ENCODE measurements at places on chromosomes 5 and 9.

- no peak for DNase-seq
Measured at GRCh38 chr5:150263801-150264621, 25.6 kb downstream of the CAMK2A start.

DNA sequence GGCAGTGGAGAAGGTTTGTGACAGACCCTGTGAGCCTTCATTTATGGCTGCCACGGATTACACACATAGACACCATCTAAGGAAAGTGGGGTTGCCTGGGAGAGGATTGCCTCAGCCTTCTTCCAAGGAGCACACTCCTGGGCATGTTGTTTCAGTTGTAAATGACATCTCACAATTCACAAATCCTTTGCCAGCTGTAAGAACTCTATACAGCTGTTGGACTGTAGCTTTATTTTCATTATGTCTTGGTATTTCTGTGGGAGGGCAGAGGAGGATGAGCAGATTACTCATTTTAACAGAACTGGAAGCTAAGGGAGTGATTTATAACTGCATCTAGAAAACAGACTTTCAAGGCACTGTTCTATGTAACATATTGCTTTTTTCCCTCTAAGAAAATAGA lies 25.6 kb downstream of the MELK start:
- DNase-seq, result no peak

- no peak for DNase-seq
Measured at GRCh38 chr5:171477101-171477500, 57.7 kb downstream of the FGF18 start.

DNA sequence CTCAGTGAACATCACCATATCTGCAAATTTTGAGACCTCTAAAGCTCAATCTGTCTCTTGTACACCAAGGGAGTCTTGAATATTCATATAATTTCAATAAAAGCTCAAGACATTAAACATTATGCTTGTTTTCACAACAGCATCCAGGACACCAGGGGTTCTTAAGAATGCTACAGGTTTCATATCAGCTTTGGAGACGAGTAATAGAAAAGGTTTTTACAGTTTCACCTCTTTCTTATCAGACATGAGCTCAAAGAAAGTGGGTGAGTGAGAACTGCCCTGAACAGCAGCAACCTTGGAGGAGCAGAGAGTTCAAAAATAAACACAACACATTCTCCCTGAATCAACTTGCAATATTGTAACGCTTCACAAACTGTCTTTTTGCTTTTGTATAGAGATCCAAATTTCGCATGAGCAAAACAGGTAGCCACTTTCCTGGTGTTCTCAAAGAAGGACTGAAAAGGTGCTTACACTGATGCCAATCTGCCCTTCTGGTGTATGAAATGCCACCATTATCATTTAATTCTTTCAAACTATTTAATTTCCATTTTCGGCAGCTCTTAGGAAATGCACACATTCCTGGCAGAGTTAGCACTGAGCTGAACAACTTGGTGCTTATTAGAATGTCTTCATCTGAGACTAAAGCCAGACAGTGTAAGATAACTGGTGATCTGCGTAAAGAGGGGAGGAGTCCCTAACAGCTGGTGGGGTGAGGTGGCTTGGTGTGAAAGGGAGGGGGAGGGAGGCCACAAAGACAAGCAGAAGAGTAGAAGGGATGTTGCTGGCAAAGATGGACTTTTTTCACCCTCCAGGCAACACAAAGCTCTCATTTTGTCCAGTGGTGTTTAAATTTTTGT lies 535.3 kb downstream of the PDE4D start:
- no peak for DNase-seq

- DNase-seq, result no peak
Measured at GRCh38 chr5:159732220-159732619, 184.1 kb upstream of the ADRA1B start.

- no peak for DNase-seq
Measured at GRCh38 chr5:73182307-73182706, 9.3 kb downstream of the TMEM174 start.
